ENCODE measurements at places on chromosomes 2 and 18.

GRCh38 chr2:236892721-236893120 is 193.0 kb upstream of the COPS8 start:
- no peak for DNase-seq

- no peak for DNase-seq
These were observed 117.3 kb upstream of the TTC39C start for GRCh38 chr18:23897291-23897690.

GRCh38 chr2:107595749-107596148 is 230.9 kb upstream of the RGPD4 start:
- no peak for DNase-seq

DNA sequence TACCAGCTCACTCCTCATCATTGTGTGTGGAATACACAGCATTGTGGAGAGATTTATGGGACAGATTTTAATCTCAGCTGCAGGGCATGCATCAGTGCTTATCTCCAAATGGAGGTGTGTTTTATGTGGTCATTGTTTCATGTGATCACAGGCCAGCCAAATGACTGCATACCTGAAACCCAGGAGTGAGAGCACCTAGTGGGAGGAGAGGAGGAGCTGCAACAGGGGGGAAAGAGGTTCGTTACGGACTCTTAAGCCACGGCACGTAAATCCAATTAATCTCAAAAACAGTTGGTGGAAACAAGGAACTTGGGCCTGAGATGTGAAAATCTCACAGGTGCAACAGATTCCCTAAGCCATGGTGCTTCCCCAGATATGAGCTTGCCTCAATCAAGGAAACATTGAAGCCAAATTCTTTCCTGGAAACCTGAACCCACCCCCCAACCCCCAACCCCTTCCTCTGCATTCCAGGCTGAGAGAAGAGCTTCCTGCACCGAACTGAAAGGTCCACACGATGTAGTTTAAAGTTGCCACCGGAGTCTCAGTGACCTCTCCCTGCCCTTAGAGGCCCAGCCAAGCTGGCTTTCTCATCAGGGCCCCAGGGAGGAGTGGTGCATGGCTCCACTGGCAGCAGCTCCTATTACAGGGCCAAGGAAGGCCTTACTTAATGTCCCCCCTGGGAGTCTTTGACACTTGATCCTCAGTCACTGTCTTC is 167.4 kb downstream of the C1D start:
- DNase-seq = no peak

DNA sequence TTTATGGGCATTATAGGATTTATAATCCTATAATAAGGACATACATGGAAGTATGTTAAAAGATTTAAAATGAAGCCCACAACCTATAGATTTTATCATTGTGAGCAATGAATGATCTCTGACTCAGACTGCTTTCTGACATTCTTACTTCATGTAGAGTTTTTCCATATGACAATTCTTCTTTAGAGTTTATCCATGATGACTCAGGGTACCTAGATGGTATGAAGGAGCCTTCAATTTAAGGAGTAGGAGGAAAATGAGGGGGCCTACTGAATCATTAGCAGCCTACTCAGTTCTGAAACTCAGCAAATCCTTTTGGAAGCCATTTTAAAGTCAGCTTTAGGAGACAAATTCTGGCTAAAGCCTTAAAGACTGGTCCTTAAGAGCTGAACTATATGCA is 10.4 kb downstream of the PELI1 start:
- no peak for DNase-seq

DNA sequence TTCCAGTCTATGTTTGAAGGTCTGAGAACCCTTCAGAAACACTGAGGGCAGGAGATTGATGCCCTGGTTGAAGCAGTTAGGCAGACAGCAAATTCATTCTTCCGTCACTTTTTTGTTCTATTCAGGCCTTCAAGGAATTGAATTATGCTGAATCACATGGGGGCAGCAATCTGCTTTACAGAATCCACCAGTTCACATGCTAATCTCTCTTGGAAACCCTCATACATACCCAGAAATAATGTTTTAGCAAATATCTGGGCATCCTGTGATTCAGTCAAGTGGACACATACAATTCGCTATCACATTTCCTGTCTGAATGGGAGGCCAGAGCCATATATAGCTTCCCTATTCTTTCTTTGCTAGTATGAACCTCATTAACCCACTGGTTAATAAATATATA is 301.4 kb upstream of the CNTNAP5 start:
- no peak for DNase-seq

GRCh38 chr2:170567429-170567828 is 147.7 kb upstream of the SP5 start:
- DNase-seq = no peak

- peak; percentile 71 for DNase-seq
These were observed 110.4 kb upstream of the RAB27B start for GRCh38 chr18:54717673-54718407.

GRCh38 chr2:109558076-109558882 is 55.5 kb downstream of the SEPTIN10 start:
- DNase-seq = no peak

GRCh38 chr2:170651624-170652325 is 63.4 kb upstream of the SP5 start:
- no peak for DNase-seq

DNA sequence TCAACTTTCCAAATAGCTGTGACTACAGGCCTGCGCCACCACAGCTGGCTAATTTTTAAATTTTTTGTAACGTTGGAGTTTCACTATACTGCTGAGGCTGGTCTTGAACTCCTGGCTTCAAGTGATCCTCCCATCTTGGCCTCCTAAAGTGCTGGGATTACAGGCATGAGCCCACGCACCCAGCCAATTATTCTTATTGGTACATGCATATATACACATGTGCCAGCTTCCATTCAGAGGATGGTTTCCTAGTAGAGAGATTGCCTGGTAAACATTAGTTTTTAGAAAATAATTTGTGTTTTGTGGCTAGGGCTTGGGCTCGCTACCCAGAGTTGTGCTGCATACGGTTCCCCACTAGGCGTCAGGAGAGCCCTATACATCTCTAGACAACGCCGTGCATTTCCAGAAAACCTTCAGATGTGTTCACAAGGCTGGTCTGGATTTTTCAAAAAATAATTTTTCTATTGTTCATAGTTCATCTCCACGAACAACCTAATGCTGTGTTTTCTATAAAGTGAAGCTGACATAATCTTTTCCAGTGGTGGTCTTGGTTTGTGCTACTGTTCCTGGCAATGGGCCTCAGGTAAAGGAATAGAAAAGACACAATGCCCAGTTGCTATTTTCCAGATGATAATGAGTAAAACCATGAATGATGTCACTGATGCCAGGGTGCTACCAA is 14.6 kb upstream of the AFG3L2 start:
- DNase-seq = peak; percentile 76

DNA sequence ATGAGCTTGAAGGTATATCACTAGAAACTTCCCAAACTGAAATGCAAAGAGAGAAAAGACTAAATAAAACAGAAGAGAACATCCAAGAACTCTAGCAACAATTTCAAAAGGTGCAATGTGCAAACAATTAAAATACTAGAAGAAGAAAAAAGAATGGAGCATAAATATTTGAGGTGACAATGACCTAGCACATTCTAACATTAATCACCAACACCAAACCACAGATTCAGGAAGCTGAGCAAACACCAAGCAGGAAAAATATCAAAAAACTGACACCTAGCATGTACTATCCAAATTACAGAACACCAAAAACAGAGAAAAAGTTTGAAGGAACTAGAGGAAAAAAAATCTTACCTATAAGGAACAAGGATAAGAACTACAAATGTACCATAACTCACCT is 460.8 kb downstream of the IRS1 start:
- DNase-seq = no peak

GRCh38 chr18:15198116-15198389 is 450.1 kb downstream of the ANKRD30B start:
- no peak for DNase-seq

GRCh38 chr18:58570360-58571064 is 58.4 kb downstream of the ALPK2 start:
- no peak for DNase-seq

DNA sequence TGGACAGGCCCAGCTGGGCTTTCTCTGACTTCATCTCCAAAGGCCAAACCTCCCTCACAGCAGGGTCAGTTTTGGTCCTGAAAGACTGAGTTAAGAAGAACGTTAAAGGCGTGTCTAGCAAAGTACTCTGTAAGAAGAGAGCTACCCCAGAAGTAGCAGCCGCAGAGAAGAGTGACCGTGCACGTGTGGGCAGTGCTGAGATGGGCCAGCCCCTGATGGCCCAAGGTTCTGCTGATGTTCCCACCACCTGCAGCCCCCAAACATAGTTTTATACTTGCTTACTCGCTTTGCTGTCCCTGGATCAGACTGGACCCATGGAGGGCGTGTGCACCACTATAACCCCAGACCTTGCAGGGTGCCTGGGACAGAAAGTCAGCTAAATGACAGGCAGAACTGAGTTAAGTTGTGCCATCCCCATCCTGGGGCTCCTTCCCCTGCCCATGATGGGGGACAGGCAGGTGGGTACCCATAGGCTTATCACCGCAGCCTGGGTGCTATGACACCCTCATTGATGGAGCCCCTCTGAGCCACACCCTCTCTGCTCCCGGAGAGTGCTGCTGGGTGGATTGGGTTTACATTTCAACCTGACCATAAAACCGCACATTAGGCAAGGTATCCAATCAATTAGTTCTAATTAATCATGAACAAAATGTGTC is 367.3 kb upstream of the HS6ST1 start:
- no peak for DNase-seq

DNA sequence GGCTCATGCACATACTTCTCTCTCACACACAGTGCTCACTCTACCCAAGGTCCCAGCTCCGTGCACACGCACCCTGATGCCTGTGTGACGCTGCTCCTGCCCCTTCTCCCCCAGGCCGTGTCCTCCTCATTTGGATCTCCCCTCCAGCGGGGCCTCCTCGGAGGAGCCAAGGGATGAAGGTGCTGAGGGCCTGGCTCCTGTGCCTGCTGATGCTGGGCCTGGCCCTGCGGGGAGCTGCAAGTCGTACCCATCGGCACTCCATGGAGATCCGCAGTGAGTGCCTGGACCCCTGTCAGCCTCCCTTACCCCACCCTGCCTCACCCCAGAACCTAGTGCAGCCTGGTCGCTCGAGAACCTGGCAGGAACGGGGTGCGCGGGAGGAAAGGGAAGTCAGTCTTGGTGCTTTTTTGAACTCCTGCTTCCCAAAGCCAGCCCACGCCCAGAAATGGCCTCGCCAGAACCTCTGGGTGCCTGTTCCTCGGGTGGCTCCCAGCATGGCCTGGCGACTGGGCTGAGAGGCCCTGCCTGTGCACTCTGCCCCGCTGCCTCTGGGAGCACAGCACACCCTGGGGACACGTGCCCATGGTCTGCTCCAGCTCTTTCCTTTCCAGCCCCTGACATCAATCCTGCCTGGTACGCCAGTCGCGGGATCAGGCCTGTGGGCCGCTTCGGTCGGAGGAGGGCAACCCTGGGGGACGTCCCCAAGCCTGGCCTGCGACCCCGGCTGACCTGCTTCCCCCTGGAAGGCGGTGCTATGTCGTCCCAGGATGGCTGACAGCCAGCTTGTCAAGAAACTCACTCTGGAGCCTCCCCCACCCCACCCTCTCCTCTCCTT is at the start of gene PRLH:
Gene PRLH, plus strand, starts transcription at position 174 of the 835 bp plus-strand sequence. Its CDS starts 0 bp downstream, at position 174.
- DNase-seq = no peak

- DNase-seq = no peak
These were observed 31.5 kb upstream of the TANC1 start for GRCh38 chr2:158936978-158937377.

- no peak for DNase-seq
These were observed 96.9 kb downstream of the TSHZ1 start for GRCh38 chr18:75307530-75307929.

DNA sequence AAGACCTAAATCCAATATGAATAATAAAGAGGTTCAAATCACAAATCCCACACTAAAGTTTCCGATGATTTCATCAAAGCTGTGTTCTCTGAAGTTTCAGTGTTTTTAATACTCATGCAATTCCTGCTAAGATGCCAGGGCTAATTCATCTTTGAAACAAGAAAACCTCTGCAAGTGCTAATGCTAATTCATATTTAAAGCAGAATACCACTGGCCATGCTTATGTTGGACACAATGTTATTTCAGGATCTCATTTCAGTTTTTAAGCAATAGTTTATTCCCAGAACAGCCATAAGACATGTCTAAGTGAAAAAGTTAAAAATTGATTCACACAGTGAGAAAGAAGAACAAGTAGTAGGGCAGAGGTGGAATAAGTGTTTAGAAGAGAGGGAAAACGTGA is 62.8 kb downstream of the GRB14 start:
- no peak for DNase-seq

DNA sequence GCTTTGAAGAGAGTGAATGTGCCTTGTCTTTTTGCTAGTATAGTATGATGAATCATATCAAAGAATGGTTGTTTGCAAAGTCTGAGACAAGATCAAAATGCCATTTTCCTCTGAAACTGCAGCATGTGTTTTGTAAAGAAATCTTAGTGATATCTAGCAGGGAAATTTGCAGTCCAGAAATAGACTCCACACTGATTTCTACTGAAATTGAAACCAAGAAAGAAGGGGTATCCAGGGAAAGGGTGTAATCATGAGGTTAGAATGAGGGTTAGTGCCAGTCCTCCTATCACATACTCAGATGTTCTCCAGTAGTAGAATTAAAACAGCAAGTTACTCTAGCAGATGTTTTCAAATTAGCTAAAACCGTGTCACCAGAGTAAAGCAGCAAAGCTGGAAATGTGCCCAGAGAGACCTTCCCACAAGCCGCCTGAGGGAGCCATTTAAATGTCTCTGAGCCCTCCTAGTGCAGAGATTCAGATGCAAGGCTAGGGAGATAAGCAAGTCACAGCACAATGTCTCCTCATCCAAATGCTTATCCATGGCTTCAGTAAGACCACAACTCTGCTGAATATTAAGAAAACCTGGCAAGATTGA is 4.9 kb downstream of the DLGAP1 start:
- no peak for DNase-seq

- no peak for DNase-seq
These were observed 722.6 kb downstream of the METTL4 start for GRCh38 chr18:1848716-1849115.

- no peak for DNase-seq
These were observed 67.3 kb upstream of the SNTG2 start for GRCh38 chr2:883260-883802.

DNA sequence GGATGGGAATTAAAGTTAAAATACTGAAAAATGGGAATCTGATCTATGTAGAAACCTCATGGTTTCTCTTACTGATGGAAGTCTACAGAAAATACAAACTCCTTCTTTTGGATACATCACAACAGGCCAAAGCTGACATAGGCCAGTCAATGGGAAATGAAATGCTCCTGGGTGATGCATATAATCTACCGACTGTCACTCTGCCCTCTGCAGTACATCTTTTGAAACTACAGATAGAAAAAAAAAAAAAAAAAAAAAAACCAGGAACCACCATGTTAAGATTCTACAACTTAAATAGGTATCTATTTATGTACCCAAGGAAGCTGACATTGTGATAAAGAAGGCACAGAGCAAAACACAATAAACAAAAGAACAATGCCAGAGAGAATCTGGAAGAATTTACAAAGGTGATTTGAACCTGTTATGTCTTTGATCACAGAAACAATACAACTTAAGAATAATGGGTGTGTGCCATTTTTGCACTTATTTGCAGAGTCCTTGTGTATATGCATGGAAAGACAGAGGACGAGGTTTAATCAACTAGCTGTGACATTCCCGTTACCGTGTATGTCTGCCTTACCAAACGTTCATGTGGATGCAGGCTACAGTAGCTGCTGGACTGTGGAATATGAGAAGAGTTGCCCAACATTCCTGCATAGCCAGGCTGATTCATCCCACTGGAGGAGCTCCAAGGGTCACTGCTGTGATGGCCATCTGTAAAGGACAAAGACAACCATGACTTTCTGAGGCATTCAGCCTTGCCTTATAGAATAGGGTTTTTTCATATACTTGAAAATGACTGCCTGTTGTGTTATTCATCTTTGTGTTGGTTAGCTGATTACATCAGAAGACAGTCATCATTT is 312.7 kb downstream of the TCF4 start:
- DNase-seq = no peak
